NCI-H1048 (cell line): ENCODE measurements at places on chromosomes 1 and 21.

DNA sequence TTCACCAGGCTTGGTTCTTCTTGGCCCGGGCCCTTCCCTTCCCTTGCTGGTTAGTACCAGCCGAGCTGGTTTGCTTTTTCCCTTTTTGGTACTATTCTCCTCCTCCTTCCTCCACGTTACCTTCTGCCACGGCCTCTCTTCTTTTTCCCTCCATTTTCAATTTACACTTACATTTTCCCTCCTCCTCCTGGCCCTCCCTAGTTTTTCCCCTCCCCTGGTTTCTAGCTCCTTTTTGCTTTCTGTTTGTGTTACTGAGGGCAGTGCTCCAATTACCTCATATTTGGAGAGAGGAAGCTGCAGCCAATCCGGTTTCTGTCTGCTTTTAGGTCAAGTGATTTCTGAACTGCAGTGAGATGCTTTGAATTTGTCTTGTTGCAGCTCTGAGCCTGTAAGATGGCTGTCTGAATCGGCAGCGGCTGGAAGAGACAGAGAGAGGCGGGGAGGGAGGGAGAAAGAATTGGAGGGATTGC is 63.7 kb downstream of the MACF1 start:
- DNase-seq = no peak

DNA sequence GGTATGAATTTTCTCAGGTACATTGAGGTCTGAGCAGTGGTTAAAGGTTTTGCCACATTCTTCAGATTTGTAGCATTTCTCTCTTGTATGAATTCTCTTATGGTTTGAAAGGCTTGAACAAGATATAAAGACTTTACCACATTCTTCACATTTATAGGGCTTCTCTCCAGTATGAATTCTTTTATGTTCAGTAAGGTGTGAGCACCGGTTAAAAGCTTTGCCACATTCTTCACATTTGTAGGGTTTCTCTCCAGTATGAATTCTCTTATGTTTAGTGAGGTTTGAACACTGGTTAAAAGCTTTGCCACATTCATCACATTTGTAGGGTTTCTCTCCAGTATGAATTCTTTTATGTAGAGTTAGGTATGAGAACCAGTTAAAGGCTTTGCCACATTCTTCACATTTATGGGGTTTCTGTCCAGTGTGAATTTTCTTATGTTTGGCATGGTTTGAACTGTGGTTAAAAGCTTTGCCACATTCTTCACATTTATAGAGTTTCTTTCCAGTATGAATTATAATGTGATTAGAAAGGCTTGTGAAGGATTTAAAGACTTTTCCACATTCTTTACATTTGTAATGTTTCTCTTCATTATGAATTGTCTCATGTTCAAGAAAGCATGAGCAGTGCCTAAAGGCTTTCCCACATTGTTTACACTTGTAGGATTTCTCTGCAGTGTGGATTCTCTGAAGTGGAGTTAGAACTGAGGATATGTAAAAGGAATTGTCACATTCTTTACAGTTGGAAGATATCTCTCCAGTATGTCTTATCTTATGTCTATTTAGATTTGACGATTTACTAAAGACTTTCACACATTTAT is 18.4 kb upstream of the ZNF124 start:
- no peak for DNase-seq

GRCh38 chr1:159827549-159827948 is 876 bp downstream of the SLAMF8 start:
- DNase-seq = no peak

DNA sequence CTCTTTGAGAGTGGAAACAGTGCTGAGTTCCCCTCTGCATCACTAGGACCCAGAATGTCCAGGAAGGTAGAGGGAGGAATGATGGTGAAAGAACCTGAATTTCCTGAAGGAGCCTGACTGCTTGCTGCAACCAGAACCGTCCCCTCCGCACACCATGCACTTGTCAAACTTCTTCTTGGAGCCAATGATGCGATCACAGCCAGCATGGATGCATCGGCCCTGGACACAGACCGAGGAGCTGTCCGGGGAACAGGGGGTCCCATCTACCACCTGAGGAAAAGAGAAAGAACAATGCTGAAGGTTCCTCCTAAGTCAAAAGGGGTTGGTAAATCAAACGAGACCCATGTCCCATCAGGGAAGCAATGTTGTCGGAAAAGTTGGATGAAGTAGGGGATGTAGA is 6.9 kb downstream of the ADAMTS4 start:
- no peak for DNase-seq

DNA sequence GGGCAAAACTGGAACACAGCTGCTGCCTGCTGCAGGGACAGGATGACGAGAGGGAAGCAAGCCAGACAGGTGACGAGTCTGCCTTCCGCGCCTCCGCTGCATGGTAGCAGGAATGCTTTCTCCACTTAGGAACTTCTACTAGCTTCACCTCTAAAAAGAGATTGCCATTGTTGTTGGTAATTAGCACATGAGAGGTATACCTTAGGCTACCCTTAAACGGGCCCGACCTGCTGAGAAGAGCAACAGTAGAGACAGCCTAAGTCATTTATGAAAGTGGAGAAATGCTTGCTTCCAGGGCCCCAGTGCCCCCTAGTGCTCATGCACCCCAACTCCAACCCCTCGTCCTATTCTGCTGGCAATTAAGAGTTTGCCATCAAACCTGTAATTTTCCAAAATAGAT is 96.9 kb upstream of the AKT3 start:
- no peak for DNase-seq

DNA sequence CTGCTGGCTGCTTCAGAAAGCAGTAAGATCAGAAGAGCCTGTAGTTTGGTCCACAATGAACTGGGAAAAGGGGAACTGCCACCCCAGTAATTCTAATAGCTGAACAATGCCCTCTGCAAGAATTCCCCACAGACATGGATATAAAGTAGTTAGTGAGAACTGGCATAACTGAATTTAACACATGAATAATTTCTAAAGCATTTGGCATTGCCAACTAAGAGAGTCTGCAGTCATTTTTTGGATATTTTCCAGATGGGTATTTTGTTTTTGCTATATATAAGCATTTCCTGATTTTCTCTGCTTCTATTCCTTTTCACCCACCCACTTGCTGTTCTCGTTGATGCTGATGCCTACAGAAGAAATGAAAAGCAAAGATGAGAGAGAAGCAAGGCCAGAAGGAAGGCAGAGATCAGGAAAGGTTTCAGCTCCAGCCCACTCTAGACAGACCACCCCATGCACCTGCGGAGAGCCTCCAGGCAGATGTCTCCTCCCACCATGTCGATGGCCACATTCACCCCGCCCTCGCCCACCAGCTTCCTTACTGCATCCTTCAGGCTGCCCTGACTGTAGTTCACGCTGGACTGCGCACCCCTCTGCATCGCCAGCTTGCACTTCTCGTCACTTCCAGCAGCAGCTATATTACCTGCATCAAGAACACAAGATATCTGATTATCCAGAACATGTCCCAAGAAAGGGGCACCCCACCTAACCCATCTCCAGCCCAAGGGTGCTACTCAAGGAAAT is 55.9 kb upstream of the SEC16B start:
- DNase-seq = no peak

DNA sequence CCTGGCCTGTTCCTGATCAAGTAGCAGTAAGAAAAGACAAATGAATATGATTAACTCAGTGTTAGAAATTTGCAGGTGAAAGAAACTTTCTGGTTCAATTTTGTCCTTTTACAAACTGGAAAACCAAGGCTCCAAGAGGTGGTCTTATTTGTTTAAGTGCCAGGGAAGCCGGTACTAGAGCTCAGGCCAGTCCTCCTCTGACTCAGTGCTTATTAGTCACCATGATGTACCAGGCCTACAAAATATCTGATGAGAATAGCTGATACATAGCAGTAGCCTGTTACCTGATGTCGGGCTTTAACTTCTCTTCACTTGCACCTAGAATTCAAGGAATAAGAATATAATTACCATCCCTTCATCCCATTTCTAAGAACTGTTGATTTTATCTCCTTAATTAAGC is 394.8 kb downstream of the LMX1A start:
- no peak for DNase-seq

DNA sequence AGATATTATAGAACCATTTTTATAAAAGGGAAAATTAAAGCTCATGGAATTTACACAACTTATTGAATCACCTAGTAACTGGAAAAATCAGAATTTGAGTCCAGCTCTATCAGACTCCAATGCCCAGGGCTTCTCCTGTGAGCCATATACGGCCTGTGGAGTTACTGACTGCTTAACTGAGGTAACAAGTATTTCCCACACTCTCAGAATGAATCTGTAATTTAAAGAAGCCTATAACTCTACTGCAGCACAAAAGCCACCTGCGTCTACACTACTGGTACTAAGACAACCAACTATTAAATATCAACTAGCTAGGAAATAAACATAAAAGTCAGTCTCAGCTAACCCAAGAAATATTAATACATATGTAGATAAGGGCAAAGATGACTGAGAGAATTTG is 29.4 kb downstream of the SMYD3 start:
- DNase-seq = no peak

- DNase-seq = no peak
These were observed 202.2 kb downstream of the PTBP2 start for GRCh38 chr1:96923753-96924152.

GRCh38 chr1:185388346-185388745 is 71.3 kb upstream of the IVNS1ABP start:
- no peak for DNase-seq

DNA sequence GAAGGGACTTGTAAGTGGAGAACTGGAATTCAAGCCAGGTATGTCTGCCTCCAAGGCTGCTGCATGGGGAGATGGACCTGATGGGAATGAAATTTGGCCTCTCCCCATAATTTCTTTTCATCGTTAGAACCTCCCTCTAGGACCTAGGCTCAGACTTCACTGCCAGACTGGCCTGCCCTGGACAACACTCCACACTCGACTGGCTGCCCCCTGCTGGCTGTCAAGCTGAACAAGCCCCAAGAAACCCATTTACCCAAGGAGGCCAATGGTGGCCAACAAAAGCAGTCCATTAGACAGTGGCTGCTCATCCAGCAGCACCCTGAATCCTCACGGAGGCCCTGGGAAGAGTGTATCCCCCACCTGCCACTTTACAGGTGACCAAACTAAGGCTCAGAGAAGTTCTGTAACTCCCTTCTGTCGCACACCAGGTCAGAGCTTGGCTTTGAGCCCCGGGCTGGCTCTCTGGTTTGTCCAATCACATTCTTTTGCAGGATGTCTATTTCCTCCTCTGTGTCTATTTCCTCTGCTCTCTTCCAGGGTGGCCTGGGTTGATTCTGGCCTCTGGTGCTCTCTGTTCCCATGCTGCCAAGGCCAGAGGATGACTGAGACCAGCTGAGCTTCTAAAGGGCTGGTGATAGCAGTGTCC is 3.8 kb downstream of the RNF186 start:
- no peak for DNase-seq

DNA sequence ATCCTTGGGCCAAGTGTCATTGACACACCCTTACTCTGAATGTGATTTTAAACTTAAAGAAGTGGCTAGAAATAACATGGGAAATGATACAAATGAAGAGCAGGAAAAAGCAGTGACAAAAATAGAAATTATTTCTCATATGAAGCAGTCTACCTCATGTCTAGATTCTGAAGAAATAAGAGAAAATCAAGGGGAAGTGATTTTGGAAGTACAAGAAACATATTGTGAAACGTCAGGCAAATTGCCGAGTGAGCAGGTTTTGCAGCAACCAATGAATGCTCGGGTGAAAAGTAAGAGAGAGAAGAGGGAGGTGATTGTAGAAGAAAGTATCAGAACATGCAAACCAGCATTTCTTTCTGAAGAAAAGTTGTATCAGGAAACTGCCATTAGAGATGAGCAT is 130.7 kb downstream of the MACF1 start:
- DNase-seq = no peak

DNA sequence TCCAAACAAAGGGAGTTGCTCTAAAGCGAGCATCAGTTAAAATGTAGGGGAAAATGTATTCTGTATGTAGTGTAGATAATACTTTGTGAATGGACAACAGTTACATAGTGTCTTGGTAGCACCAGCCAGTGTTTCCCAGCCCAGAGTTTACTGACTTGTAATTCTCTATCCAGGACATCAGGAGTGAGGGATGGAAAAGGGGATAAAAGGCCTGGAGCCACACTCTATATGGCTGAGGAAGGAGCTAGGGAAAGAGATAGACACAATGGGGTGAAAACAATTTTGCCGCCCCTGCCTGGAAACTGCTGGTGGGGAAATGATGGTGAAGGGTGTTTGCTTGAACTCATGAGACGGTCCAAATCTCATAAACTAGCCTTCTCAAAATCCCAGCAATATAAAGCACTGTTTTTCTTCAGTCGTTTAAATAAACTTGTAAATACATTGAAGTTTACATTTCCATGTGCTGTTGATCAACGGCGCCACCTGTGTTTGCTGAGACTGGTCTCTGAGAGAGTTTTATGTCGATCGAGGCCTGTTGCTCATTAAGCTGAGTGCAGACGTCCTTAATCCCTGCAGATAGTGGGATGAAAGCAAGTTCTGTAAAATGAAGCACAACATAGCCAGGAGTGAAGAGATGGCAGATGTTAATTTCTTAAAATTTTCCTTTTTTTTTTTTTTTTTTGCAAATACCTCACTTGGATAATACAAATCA is 27.9 kb upstream of the AGO1 start:
- no peak for DNase-seq

DNA sequence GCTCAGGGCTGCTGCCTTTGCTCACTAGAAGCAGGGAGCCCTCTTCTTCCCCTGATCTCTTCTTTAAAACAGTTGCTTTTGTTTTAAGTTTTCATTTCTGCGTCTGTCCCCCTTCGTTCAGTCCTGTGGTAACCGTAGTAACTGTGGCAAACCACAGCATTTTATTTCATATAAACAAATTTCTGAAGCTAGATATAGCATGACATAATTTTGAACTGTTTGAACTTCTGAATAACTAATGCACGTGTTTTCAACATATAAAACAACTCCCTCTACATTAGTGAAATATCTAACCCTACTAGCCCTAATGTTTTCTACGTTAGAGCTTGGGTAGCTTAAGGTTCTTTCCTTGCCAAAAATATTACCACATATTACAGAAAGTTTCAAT is 104.6 kb downstream of the DISP1 start:
- no peak for DNase-seq

DNA sequence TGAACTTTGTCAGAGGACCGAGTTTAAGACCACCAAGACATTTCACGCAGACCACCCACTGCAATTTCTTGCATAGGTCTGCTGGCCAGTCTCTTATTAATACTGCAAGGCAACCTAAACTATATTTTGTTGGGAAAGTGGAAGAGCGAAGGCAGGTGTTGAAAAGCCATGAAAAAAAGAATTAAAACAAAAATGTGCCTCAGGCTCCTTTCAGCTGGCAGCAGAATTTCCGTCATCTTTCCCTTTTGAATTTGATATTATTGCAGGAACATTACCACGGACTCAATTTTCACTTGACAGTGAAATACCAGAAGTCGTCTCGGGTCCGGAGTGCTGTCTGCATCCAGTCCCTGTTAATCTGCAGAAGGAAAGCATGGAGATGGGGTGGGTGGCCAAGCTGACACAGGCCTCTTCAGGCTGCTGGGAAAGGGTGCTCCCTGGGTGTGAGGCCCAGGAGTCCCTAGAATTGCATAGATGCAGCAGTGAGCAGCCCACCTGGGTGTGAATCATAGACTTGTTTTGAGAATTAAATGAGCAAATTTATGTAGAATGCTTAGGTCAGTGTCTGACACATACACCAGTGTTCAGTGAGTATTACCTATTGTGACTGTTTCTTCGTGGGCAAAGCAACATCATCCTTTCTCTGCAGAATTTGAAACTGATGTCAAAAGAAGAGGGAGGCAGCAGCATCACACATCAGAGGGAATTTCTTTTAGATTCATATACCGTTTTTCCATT is 150.7 kb downstream of the PBX1 start:
- DNase-seq = no peak

- peak; percentile 21 for DNase-seq
These were observed 104.9 kb upstream of the SNX7 start for GRCh38 chr1:98556521-98557158.

- no peak for DNase-seq
These were observed 24.8 kb downstream of the PCSK9 start for GRCh38 chr1:55064071-55064581.

- no peak for DNase-seq
These were observed 24.0 kb upstream of the CPT2 start for GRCh38 chr1:53172426-53173128.
